ENCODE measurements at places on chromosomes 7 and 10.

- DNase-seq, result no peak
Measured at GRCh38 chr10:117503244-117504205, 39.0 kb upstream of the EMX2 start.

GRCh38 chr7:15341817-15342216, 220.0 kb downstream of the AGMO start:
- DNase-seq, result no peak

DNA sequence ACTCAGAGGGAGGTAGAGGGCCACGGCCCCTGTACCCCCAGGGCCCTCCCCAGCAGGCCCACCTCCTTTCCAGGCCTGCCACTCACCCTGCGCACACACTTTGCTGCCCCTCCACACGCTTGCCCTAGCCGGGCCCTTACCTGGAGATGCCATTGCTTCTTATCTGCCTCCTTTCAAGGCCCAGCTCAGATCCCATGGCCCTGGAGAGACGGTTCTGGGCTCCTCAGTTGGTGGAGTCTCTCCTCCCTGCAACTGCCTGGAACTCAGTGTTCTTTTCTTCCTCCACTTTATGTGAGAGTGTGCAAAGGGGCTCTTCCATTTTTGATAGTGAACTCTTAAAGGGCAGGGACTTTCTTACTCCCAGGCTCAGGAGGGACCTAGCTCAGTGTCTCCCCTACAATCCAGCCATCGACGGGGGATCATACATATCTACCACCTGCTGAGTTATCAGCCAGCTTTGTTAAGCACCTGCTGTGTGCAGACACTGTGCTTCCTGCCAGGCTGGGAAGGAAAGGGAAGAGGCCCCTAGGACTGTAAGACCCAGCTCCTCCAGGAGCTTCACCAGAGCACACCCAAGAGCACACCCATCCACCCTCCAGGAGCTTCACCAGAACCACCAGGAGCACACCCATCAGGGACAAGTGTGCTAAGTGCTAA, 89.3 kb upstream of the MACROH2A2 start:
- DNase-seq, result no peak

GRCh38 chr10:62665771-62666170, 138.7 kb upstream of the ADO start:
- DNase-seq, result no peak

DNA sequence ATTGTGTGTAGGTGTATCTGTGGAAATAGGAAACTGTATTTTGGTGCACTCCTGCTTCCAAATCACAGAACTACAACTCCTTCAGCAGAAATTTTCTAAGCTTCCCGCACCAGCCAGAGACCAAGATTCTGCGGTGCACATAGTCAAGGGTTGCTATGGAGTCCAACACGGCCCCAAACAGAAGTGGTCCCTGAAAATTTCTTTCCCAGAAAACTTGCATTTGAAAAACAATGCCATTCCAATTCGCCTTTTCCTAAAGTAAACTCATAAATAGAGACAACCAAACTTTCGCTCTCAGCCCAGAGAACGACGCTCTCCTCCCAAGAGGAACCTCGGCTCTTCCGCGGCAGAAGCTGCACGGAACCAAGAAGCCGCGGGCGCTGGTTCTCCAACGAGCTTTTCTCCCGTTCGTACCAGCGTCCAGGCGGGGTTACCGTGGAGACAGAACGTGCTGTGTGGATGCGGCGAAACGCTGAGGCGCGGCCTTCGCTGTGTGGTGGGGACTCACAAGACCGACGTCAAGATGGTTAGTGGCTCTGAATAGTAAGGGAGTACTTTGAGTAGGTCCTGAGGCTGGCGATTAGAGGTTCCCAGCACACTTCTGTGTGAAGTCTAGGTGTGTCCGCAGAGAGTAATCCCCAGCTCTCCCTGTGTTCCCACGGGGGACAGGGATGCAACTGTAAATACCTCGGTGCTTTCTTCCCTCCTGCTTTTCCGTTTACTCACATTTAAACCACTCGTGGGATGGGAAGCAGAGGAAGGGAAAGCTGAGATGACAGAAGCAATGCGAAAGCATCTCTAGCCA, 24.0 kb upstream of the ZC3HAV1 start:
- DNase-seq, result peak; percentile 96

DNA sequence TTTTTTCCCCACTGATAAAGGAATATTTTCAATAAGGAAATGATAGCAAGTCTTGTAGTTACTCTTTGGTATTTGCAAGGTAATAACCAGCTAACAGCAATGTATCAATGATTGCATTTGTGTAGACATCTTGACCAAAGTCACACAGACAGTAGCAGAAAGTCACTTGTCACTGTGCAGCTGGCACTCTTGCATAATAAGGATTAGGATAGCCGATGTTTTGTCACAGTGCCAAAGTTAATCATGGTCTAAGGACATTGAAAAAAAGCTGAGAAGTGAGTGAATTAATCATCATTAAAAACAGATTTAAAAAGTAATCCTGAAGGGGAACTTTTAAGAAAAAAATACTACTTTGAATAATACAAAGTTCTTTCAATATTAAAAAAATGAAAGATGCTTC, 834.3 kb upstream of the C7orf33 start:
- peak; percentile 7 for DNase-seq

DNA sequence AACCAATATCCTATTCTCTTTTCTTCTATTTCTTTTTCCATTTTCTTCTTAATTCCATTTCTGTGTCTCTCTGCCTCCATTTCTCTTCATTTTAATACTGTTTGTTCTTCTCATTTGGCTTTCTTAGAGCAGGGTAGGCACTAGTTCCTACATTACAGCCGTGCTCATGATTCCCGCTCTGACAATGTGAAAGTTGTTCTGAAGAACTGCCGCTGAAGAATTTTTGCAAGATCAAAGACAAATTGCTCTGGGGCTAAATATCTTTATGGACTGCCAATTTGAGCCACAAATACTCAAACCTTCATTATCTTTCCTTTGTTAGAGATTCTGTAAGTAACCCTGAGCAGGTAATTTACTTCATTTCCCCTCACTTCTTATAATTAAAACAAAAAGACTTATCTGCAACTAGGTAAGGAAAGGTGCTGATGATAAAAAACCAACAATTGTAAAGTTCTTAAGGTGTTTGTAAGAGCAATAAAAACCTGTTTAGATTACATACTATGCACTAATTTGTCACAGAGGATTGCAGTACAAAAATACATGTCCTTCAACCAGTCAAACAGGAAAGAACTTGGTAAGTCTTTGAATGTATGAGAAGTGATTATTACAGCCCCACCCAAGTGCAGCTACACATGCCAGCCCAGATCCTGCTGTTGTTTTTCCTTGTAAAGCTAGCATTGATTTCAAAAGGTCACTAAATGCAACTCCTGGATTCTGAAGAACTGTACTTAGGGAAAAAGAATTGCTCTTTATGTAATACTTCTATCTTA, 127.5 kb downstream of the COL28A1 start:
- DNase-seq, result no peak

DNA sequence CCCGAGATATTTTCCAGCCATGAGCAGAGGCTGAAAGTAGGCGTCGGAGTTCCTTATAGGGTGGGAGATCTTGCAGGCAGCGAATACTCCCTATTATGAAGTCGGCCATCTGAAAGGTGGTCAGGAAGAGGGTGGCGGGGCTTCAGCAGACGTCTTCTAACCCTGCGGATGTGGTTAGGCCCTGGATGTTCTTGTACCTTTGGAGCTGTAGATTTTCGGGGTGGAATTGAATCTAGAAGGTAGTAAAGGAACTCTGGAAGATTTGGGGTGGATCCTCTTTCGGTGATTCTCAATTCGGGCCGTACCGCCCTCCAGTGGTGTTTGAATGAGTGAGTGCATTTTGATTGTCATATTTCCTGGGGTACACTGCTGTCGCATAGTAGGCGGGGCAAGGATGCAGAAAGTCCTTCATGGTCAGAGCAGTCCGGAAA, 635 bp downstream of the NUP205 start:
- DNase-seq, result peak; percentile 95

- no peak for DNase-seq
Measured at GRCh38 chr10:98861962-98862361, 373.7 kb downstream of the HPSE2 start.

DNA sequence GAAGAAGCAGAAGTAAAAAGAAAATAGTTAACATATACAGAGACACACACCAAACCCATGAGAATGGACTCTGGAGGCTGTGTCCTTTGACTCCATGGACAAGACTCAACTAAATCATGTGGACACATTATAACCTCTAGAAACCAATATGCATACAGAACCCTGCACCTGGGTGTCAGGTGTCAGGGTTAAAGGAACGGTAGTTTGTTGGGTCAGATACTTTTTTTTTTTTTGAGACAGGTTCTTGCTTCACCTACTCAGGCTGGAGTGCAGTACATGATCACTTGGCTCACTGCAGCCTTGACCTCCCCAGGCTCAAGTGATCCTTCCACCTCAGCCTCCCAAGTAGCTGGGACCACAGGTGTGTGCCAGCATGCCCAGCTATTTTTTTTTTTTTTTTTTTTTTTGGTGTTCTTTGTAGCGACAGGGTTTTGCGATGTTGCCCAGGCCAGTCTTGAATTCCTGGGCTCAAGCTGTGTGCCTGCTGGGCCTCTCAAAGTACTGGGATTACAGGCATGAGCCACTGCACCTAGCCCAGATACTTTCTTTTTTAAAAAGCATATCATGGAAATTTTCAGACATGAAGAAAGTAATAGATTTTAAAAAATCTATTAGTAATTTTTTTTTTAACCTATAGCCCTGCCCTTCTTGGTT, 31.3 kb downstream of the GALNT11 start:
- DNase-seq, result no peak

GRCh38 chr10:48814933-48815332, 124.7 kb downstream of the LRRC18 start:
- DNase-seq, result no peak
